ENCODE measurements at places on chromosomes 16 and 17.

DNA sequence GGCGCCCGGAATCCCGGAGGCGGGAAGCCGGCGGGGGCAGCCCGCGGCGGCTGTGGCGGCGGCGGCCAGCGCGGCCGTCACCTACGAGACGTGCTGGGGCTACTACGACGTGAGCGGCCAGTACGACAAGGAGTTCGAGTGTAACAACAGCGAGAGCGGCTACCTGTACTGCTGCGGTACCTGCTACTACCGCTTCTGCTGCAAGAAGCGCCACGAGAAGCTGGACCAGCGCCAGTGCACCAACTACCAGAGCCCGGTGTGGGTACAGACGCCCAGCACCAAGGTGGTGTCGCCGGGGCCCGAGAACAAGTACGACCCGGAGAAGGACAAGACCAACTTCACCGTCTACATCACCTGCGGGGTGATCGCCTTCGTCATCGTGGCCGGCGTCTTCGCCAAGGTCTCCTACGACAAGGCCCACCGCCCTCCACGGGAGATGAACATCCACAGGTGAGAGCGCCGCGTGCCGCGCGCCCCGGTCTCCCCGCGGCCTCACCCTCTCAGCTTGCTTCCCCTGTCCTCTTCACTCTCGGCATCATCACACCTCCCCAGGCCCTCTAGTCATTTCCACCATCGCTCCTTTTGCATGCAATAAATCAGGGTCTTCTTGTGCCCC lies 706 bp downstream of the SHISA6 start:
- DNase-seq = peak; percentile 8

- no peak for DNase-seq
Measured at GRCh38 chr17:55157165-55157564, 107.6 kb upstream of the HLF start.

- DNase-seq = no peak
Measured at GRCh38 chr17:50102164-50102991, 7.2 kb downstream of the PDK2 start.

GRCh38 chr16:55703003-55704001 lies 47.5 kb downstream of the SLC6A2 start:
- DNase-seq = peak; percentile 85

Data from hematopoietic multipotent progenitor cell treated with erythropoietin and hydrocortisone succinate and interleukin-3 and kit ligand, for 4 days (in vitro differentiated cells).